ENCODE measurements at places on chromosomes 2 and 18.

DNA sequence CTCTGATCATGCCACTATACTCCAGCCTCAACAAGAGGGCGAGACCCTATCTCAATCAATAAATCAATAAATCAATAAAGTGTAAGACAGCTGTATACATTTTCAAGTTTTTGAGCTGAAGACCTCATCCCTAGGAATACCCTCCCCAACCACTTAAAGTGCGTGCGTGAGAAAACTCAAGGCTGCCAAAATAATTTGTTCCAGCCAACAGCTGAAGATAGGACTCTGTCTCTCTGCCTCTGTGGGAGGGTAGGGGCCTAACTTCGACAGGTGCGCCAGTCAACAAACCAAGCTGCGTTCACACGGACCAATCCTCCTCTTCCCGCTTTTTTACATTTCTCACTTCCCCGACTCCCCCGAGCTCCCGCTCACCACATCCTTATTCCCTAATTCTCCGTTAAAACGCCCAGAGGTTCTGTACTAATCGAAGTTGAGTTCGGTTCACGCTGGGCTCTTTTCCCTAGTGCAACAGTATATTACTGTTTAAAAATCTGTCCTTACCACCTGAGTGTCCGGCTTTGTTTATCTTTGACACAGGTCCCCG lies 618 bp downstream of the POLR2D start:
- DNase-seq, result no peak

- no peak for DNase-seq
Measured at GRCh38 chr2:238169708-238170251, 11.0 kb downstream of the ERFE start.

- DNase-seq, result no peak
Measured at GRCh38 chr2:190277234-190278112, 42.2 kb downstream of the HIBCH start.

DNA sequence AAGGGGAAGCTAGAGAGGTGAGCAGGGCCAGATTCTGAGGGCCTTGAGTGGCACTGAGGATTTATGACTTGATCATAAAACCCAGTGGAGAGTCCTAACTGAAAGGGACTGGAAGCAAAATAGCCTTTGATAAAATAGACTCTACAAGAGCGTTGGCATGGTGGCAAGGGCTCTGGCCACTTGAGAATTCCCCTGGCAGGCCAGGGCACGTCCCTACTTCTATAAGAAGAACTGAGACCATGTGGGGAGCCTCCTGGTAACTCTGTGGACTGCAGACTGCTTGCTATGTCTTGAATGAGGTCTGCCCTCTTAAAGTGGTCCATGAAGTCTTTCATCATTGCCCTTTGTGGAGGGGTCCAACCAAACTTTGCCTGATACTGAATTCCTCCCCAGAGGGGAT lies 324.8 kb downstream of the ALK start:
- peak; percentile 24 for DNase-seq

- no peak for DNase-seq
Measured at GRCh38 chr2:80199504-80199903, 105.0 kb downstream of the LRRTM1 start.

- DNase-seq, result peak; percentile 96
Measured at GRCh38 chr2:85595301-85596025, at the start of gene RNF181. Gene RNF181 (plus strand): TSS chr2:85595745. CDS start chr2:85595764, 19 bp downstream.

- no peak for DNase-seq
Measured at GRCh38 chr18:10913919-10914318, 235.4 kb downstream of the PIEZO2 start.

GRCh38 chr2:98463988-98464771 lies 19.5 kb downstream of the INPP4A start:
- DNase-seq, result no peak

DNA sequence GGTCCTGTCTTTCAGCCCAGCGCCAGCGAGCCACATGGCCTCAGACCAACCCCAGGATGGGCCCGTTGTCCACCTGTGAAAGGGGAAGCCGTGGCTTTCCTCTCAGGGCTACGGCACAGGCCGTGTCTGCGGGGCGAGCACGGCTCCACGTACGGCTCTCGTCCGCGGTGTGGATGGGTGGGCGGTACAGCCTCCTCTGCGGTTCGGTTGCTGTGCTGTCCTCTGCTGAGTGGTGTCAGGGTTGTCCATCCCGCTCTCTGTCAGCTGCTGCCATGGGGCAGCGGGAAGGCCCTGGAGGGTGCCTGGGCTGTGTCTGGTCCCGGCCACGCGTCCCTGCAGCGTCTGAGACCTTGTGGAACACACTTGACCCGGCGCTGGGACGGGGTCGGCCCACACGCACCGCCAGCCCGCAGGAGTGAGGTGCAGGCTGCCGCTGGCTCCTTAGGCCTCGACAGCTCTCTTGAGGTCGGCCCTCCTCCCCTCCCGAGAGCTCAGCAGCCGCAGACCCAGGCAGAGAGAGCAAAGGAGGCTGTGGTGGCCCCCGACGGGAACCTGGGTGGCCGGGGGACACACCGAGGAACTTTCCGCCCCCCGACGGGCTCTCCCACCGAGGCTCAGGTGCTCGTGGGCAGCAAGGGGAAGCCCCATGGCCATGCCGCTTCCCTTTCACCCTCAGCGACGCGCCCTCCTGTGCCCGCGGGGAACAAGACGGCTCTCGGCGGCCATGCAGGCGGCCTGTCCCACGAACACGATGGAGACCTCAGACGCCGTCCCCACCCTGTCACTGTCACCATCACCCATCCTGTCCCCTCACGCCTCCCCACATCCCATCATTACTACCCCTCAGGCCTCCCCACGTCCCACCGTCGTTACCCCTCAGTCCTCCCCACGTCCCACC lies 128.7 kb downstream of the NFATC1 start:
- DNase-seq, result peak; percentile 17

GRCh38 chr2:201132518-201132917 lies 16.6 kb downstream of the CFLAR start:
- no peak for DNase-seq

DNA sequence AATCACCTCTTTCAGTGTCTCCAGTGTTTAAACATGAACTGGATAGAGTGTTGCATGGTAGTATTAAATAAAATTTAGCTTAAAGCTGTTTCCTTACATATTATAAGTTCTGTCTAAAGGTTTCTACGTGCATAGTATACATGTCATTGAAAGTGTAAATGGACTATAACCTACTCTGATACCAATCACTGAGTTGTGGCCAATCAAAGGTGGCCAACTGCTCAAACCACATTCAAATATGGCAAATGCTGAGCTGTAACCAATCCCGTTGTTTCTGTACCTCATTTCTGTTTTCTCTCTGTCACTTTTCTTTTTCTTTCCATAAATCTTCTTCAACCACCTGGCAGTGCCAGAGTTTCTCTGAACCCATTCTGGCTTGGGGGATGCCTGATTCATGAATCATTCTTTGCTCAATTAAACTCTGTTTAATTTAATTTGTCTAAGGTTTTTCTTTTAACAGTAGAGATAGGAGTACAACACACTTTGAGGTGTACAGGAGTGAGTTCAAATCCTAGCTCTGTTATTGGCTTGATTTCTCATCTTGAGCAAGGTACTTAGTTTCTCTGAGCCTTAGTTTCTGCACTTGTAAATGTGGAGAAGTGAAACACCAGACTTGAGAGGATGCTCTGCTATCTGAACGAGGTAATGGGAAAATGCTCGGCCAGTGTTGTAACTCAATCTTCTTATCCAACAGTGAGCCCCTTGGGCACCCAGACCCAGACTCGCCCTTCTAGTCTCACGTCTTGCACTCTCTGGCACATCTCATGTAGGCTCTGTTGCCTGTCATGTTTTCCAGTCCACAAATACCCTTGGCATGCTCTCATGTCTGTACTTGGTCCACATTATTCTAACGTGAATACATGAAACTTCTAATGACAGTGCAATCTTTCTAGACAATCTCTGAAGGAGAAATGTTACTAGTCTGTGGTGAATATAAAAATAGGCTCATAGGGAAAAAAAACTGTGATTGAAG lies 228.0 kb downstream of the PIK3C3 start:
- DNase-seq, result no peak

DNA sequence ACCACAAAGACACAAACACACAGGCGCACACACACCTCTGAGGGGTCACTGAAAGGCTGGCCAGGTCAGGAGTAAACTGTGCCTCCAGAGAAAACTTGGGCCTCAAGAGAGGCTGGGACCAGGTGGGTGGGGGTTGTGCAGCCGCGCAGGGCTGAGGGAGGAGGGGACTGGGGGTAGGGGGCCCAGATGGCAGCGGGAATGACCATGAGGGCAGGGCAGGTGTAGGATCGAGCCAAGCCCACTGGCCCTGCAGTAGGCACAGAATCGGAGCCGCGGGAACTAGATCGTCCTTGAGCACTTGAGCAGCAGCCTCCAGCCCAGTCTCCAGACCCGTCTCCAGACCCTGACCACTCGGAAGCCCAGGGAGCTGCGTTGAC lies 36.8 kb downstream of the ANKMY1 start:
- DNase-seq, result no peak

GRCh38 chr2:167943897-167944296 lies 303.5 kb downstream of the STK39 start:
- DNase-seq, result no peak

- peak; percentile 65 for DNase-seq
Measured at GRCh38 chr2:222358876-222359275, 60.1 kb upstream of the PAX3 start.

GRCh38 chr2:13884291-13884976 lies 748.1 kb upstream of the LRATD1 start:
- DNase-seq, result no peak

- DNase-seq, result no peak
Measured at GRCh38 chr2:132438691-132439090, 22.1 kb downstream of the GPR39 start.

DNA sequence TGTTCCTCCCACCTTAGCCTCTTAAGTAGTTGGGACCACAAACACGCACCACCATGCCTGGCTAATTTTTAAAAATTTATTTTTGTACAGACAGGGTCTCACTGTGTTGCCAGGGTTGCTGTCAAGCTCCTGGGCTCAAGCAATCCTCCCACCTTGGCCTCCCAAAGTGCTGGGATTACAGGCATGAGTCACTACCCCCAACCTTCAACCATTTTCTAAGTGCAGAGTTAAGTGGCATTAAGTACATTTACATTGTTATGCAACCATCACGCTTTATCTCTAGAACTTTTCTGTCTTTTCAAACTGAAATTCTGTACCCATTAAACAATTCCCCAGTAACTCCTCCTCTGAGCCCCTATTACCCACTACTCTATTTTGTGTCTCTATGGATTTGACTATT lies 45.9 kb upstream of the AFF3 start:
- DNase-seq, result no peak

GRCh38 chr2:239230318-239231052 lies 170.3 kb downstream of the HDAC4 start:
- DNase-seq, result no peak

- no peak for DNase-seq
Measured at GRCh38 chr2:206176121-206176520, 16.4 kb downstream of the EEF1B2 start.

GRCh38 chr2:6960659-6961058 lies 43.4 kb downstream of the RNF144A start:
- no peak for DNase-seq

- DNase-seq, result no peak
Measured at GRCh38 chr18:63819786-63820185, 44.6 kb downstream of the SERPINB7 start.

- DNase-seq, result no peak
Measured at GRCh38 chr2:156322051-156322685, 10.4 kb downstream of the NR4A2 start.

DNA sequence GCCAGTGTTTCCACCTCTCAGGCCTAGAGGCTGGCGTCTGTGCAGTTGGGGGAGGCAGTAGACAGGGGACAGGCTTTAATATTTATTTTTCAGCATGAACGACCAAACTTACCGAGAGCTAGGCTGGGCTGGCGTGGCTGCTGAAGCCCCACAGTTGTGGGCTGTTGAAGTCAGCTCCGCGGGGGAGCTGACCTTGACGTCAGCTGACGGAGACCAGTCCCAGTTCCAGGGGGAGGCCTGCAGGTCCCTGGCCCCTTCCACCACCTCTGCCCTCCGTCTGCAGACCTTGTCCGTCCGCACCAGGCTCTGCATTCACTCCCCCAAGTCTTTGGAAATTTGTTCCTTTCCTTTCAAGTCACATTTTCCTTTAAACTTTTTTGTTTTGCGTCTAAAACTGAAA lies 33.4 kb upstream of the TUBA3E start:
- DNase-seq, result no peak

- no peak for DNase-seq
Measured at GRCh38 chr18:75815767-75816166, 388.3 kb upstream of the SMIM21 start.

DNA sequence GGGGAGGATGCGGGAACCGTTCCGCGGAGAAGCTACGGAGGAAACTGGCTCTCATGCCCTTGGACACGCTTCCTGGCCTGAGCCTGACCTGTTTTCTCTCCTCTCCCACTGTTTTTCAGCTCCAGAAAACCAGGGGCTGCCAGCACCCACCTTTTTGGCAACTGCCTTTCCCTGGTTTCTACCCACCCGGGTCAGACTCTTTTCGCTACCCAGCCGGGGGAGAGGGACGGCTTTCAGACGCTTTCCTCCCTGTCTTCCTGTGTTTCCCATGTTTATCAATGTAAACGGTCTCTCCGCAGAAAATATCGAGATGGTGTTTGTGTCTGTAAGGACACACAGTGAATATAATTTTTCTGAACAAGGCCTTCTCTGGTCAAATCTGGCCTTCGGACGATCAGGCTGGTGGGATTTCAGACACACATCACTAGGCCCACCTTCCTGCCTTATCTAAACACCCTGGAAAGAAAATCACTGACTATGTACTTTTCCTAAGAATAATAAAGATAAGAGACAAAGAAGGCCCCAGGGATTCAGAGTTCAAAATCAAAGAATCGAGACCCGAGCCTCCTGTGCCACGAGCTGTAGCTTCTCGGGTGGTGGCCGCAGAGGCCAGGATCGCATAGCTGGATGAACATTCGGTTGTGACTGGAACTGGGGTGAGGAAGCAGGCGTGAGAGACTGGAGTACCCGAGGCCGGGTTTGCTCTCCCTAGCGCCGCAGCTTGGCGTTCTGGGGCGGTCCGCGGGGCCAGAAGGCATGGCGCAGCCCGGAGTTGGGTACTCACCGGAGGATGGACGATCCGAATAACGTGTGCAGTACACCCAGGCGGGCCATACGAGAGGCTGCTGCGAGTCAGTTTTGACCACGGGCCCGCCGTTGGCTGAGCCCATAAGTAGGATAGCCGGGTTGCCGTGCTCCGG lies 1.7 kb downstream of the EN1 start:
- DNase-seq, result no peak

DNA sequence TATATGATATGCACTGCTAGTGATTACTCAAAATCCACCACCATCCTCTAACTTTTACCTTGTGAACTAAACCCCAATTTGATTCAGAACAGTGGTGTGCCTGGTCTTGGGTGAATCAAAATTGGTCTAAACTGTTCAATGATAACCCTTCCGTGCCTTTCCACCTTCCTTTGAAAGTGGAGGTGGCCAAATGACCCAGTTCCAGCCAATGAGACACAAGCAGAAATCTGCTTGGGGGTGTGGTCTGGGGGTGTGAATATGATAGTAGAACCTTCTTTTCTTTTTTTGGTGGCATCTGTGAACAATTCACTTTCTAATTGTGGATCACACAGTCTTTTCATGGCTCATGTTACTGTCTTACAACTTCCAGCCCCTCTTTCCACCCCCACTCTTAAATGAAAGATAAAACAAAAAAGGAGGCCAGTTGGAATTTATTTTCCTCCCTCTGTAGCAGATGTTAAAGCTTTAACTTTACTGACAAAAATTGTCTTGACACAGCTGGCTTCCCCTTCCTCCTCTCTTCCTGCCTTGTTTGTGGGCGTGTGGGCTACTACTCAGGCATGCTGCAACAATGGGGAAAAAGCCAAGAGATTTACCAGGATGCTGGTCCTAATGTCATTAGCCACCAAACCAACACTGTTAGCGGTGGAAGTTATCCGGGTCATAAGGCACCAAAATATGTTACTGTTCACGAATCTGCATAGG lies 58.8 kb upstream of the ANKRD44 start:
- DNase-seq, result no peak

GRCh38 chr2:229675569-229675968 lies 38.8 kb downstream of the DNER start:
- DNase-seq, result no peak

All from heart left ventricle (tissue), 16 donors.